ENCODE measurements at places on chromosomes 1 and 21. TPM values are rescaled to one million over a fixed set of nuclear protein-coding genes. Genes with fewer than 3 reads are reported as not detected.

ARTN gene
- 138 TPM for total RNA-seq

TAS1R1 gene
- not detected for total RNA-seq

SLC30A7 gene
- 29.4 TPM for total RNA-seq

PRR9 gene
- 1.2 TPM for total RNA-seq

CD2 gene
- not detected for total RNA-seq

All from foreskin keratinocyte (primary cell).